GM03348 (cell line): ENCODE measurements at places on chromosomes 7 and 10.

DNA sequence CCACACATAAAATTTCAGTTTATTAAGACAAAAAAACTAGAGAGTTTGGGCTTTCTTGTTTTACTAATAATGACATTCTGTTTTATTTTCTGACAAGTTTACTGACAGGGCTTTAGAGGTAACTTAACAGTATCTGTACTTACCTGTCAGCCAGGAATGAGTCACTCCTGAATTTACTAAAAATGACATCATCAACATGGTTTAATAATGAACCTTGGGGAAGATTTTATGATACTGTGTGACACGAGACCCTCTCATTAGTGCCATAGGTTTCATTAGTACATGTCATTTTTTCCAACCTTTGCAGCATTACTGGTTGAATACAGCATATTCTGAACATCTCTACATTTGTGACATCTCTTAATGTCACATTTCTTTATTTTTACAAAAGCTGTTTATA, 131.1 kb downstream of the KCND2 start:
- no peak for DNase-seq

- no peak for DNase-seq
Observed at GRCh38 chr10:86518781-86519180, 2.8 kb downstream of the WAPL start.

DNA sequence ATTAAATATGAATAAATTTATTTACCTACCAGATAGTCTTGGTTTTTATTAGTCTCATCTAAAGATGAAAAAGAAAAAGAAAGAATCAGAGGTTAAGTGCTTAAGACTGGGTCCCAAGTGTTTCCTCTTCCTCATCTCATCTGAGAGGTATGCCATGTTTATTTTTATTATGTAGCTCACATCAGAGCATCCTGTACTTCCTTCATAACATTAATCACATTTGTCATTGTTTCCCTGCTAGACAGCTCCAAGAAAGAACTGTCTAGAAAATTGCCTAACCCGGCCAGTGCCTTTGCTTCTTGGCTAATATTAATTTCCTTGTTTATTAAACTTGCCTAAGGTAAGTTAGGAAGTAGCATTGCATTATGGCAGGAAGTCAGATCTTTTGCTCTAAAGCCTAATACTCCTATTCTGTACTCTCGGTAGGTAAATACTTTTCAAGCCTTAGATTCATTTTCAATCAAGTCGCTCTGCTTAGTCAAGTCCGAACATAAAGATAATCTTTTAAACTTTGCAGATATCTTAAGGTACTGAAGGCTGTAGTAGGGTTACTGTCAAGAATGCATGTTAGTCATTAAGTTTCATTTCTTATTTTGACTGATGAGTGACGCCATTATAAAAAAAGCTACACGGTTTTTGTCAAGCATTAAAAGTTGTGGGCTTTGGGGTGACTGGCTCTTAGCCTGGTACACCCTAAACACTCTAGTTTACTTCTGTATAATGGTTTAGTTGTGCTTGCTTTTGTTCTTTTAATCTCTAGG, 47.4 kb downstream of the ZMYND11 start:
- no peak for DNase-seq

GRCh38 chr7:96599288-96599936, 110.2 kb downstream of the SEM1 start:
- DNase-seq, result no peak

GRCh38 chr7:152594801-152595200, 81.1 kb downstream of the XRCC2 start:
- no peak for DNase-seq
